Stimulated activated CD4-positive, alpha-beta T cell treated with anti-CD3 and anti-CD28 coated beads, TNF-alpha, amount 100 ng/mL, for 24 hours (primary cell): ENCODE measurements at places on chromosomes 5 and 9.

DNA sequence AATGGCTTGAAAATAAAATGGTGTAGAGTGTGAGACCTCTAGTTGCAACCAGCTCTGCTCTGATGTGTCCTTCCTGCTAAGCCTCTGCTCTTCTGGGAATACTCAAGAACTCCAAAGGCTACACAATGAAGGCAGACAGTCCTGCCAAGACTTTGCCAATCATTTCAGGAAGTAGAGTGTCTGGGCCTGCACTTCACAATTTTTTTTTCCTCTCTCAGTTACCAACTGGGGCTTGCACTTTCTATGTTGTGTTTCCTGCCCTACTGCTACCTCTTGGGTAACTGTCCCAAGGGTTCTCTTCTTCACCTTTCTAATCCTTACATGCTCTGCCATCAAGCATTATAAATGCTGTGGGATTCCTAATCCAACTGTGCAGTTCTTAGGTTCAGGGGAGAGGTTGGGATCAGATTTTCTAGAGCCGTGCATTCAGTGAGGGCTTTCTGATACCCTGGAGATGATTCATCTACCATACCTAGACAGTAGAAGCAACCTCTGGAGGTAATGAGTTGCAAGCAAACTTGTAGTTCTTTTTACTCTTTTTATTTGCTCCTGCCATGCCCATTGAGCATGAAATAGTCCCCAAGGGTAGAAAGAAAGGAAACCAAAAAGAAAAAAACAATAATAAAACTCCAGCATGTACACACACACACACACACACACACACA, 365.9 kb downstream of the MLLT3 start:
- no peak for DNase-seq

GRCh38 chr5:90934091-90934719, 375.6 kb downstream of the ADGRV1 start:
- no peak for DNase-seq

GRCh38 chr5:82364497-82364896, 86.3 kb upstream of the RPS23 start:
- DNase-seq, result no peak

- no peak for DNase-seq
Observed at GRCh38 chr9:131334629-131335367, 45.3 kb downstream of the PLPP7 start.

DNA sequence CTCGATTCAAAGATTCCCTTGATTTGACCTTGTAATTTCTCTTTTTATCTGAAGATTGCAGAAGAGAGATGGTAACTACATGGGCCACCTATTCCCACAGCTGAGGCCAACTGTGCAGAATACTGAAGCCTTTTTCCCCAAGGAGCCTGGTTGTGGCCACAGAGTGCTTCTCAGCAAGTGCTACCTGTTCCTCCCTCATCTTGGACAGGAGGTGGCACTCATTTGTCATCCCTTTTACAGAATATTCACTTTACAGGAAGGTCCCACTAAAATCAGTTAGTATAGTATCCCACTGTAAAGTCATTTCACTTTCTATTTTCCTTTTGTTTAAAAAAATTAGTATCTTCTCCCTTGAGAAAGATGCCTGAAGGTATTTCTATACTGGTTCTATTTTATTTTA, 346.4 kb downstream of the ARL15 start:
- no peak for DNase-seq

DNA sequence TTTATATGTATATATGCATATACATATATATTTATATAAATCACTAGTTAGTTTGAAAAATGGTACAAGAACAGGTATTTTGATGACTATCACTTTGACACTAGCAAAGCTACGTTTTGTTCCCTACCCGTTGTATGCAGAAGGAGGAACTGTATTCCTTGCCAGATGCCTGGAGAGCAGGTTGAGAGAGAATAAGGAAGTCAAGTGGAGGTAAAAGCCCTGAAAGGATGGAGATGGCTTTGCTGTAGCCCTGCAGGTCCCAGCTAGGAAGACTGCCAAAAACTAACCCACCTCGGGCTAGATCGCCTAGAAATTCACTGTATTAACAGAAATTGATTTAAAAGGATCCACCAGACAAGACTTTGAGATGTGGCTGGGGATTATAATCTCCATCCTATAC, 229.3 kb downstream of the RFX3 start:
- DNase-seq, result no peak

DNA sequence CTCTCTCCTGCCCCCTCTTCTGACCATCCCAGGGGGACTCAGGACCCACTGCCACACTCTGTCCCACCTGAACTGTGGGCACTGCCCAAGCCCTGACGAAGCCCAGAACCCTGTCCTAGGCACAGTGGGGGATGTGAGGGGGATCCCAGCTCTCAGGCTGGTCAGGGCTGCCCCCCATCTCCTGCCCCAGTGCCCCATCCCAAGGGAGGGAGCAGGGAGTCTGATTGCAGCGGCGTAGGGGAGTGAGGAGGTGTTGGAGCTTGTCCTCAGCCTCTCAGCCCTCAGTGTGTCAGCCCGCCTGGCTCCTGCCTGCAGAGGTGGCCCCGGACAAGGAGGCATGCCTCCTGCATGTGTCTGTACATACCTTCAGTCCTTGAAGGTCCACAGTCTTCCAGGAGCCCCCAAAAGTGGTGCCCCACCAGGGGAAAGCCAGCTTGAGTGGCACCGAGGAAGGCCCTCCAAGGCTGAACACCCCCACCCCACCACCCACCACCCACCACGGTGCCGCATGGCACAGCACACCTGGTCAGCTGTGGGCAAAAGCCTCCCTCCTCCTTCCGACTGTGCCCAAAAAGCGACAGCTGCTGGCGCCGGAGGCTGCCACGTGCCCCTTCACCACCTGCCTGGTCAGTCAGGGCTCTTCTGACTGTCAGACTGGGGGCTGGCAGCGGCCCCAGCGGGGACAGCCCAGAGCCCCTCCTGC, 930 bp downstream of the SARDH start:
- no peak for DNase-seq

GRCh38 chr9:114303571-114303970, 19.3 kb upstream of the ORM1 start:
- DNase-seq, result no peak

DNA sequence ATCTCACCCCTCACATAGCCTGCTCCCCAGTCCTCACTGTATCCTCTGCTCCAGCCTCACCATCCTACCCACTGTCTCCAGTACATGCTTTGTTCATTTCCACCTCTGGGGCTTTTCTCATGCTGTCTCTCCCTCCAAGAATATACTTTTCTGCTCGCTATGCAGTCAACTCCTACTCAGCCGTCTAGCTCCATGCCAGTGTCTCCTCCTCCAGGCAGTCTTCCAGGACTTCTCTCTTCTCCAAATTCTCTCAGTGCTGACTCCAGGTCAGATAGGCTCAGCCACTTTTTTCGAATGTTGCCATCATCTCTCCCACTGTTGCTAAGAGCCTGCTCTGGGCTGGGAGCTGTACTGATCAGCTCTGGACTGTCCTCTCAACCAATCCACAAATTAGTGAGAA, 8.0 kb upstream of the DAB2IP start:
- no peak for DNase-seq

DNA sequence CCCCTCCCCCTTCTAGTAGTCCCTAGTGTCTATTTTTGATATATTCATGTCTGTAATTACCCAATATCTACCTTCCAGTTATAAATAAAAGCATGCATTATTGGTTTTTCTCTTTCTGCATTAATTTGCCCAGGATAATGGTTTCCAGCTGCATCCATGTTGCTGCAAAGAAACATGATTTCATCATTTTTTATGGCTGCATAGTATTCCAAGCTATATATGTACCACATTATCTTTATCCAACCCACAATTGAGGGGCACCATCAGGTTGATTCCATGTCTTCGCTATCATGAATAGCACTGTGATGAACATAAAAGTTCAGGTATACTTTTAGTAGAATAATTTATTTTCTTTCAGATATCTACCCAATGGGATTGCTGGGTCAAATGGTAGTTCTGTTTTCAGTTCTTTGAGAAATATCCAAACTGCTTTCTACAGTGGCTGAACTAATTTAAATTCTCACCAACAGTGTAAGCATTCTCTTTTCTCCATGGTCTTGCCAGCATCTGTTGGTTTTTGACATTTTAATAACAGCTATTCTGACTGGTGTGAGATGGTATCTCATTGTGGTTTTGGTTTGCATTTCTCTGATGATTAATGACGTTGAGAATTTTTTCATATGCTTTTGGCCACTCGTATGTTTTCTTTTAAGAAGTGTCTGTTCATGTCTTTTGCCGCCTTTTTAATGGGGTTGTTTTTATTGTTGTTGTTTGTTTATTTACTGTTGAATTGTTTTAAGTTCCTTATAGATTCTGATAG, 746.1 kb upstream of the MEF2C start:
- no peak for DNase-seq

DNA sequence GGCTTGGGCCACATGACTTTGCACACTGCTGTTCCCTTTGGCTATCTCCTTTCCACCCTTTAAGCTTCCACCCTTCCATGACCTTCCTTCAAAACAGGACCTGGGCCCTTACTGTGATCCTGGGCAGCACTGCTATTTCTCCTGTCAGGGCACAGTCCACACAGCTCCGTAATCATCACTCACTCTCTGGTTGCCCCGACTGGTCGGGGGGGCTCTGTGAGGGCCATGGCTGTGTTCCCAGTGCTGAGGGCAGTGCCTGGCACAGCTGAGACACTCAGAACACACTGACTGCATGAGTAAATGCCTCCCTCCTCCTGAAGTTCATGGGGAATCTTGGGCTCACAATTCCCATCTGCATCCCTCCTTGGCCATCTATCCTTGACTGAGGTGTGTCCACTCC, 12.2 kb downstream of the TRAF1 start:
- no peak for DNase-seq

GRCh38 chr5:132667761-132668705, 5.8 kb upstream of the IL4 start:
- DNase-seq, result no peak

DNA sequence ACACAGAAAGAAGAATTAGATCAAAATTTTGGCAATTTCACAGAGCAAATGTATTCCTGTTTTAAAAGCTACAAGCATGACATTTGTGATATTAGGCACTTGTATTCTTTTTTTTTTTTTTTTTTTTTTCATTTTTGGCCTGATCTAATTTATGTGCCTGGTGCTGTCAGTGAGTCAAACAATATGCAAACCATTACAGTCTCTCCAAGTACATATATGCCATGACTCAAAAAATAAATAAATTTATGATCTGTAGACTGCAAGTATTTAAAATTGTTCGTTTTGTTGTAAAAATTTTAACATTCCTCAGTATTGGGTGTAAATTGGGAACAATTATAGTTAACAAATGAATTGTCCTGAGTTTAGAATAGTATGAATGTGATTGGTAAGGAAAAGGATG, 51.4 kb downstream of the CDH9 start:
- no peak for DNase-seq

DNA sequence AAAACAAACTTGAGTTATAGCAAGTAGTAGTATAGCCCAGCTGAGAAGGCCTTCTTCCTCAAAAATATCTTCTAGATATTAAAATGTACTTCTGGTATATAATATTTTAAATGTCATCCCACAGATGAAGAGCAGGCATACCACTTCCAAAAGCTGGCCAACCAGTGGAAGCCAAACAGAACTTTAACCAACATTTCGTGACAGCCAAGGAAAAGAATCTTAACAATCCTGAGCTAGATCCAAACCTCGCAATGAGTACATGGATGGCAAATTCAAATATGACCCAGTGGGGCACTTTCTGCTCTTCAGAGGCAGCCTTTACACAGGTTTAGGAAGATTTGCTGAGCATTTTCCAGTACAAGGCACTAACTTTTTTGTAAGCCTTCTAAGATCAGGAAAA, 91.8 kb upstream of the ACO1 start:
- DNase-seq, result no peak

DNA sequence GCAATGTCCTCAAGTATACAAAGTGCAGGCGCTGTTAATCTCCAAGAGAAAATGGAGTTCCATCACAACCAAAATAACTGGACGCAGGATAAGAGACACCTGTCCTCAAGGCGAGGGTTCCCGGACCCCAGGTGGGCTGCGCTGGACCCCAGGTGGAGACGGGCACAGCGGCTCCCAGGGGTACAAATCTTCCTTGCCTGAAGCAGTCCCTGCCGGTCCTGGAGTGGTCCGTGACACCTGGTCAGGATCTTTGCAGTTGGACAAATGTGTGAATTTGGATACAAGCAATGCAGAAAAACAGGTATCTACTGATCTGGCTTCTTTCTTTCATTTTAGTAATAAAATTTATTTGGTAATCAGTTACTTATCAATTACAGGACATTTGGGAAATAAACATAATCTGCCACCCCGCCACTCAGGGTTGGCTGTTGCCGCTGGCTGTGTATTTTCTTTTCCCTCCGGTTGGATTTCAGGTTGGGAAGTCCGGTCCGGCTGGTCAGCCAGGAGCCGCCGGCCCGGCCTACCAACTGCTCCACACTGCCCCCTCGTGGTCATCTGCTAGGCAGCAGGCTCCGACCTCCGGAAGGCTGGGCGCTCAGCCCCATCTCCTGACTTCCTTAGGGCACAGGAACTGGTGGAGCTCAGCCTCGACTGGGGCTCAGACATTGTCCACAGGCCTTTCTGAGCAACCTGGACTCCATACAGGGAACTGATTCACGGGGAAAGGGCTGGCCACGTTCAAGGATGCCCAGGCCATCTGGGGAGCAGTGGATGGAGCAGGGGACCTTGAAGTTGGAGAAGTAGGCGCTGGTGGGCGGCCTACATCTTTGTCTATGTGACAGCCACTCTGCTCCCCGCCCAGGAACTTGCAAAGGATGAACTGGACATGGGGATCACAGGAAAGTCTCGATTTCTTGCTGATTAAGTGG, 43.4 kb downstream of the NXNL2 start:
- DNase-seq, result peak; percentile 30

- DNase-seq, result no peak
Observed at GRCh38 chr5:22542340-22542739, 310.8 kb downstream of the CDH12 start.

- no peak for DNase-seq
Observed at GRCh38 chr5:111597491-111597890, 85.2 kb upstream of the STARD4 start.

- no peak for DNase-seq
Observed at GRCh38 chr5:1474866-1475543, 29.8 kb upstream of the SLC6A3 start.

DNA sequence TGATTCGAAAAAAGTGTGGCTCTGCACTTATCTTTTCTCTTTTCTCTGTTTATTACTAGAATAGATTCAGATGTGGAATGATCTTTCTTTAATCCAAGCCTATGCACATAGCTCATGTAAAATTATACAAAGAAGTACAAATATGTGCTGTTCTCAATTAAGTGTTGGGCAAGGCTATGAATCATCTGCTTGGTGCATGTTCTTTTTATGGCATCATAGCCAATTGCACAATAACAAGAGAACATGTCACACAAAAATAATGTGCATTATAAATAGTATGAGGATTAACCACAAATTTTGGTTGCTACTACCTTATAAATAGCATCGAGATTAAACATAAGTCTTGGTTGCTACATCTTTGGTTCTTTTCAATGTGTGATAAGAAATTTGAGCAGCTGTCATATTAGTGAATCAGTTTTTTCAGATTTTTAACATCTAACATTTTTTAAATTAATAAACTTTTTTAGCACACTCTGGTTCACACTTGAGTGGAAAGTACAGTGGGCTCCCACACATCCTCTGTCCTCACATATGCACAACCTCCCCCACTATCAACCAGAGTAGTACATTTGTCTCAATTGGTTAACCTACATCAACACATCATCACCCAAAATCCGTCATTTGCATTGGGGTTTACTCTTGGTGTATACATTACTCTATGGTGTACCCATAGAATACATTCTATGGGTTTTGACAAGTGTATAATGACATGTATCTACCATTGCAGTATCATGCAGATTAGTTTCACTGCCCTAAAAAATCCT, 6.8 kb upstream of the RECK start:
- no peak for DNase-seq

- DNase-seq, result no peak
Observed at GRCh38 chr9:92762781-92763708, 1.6 kb downstream of the BICD2 start.
